SK-N-SH (cell line): ENCODE measurements at places on chromosomes 13 and 19. TPM values are rescaled to one million over a fixed set of nuclear protein-coding genes. Genes with fewer than 3 reads are reported as not detected.

DNA sequence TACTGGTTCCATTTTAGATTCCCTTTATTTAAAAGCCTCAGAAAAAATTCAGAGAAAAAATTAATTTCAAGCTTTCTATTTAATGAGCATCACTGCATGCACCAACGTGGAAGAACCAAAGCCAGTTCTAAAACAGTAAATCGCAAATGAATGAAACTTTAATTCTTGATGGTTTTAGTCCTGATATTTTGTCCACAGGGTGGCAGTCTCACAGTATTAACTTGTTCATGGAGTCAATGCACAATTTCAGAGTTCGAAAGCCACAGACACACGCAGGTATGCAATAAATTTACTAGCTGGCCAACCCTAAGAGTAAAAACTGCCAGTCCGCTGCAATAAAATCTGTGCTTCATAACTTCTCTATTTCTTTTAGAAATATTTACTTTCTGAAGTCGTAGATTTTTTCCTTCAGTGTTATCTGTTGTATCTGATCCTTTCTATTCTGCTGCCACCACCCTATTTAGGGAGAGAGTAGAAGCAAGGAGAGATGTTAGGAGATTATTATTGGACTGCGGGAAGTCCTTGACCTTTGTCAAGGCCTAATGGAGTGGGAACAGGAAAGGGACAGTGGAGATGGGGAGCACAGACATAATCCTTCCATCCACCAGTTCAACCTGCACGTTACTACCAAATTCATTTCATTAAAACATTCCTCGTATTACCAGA is 7.0 kb upstream of the WBP4 start:
- peak; percentile 41 for DNase-seq

DNA sequence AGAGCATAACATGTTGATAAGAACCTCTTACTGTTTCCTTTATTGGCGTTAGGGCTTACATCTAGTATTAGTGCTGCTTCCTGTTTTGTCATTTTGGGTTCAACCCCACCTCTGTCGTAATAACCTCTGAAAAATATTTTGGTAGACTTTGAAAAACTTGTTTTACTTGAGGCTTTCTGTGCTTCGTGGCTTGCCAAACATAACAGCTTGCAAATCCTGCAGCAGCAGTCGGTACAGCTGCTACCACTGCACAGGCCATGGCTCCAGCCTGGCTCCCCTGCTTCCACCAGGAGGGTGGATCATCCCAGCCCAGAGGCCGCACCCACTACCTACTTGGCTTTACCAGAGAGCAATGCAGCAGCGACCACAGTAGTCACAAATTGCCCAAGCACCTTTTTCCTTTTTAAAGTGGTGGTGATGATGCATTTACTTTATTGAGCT is 11.8 kb upstream of the CEACAM4 start:
- DNase-seq = no peak

DNA sequence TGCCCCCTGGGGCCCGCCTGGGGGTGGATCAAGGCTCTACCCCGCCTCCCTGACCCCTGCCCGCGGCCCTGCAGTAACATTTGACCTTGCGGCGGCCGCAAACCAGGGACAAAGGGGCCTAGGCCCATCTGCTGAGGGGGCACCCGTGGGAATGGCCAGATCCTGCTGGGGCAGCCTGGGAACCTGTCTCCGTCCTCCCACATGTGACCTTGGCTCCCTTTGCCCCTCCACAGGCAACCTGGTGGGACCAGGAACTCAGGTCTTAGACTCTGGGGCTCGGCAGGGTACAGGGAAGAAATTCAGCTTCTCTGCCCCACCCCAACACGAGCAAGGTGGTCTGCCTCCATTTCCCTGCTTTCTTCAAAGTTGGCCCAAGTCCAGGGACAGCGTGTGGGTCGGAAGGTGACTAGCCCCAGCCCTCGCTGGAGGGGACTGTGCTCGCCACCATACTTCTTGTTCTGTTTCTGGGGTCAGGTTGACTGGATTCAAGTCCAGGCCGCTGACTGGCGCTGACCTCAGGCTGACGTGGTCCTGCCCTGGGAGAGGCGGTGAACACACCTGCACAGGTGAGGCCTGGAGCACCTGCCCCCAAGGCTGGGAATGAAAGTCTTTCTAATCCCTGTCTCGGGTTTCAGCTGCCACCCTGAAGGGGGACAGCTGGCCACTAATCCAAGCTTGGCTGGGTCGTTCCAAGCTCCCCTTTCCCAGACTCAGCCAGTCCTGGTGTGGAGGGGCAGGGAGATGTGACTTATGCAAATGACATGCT is 2.5 kb upstream of the NR2F6 start:
- DNase-seq = no peak

- no peak for DNase-seq
Observed at GRCh38 chr19:47303966-47304365, 5.7 kb upstream of the C5AR1 start.

- DNase-seq = no peak
Observed at GRCh38 chr13:27988520-27988919, at the start of gene URAD. URAD (minus strand) TSS chr13:27988693; CDS start chr13:27988637, 56 bp downstream.

GRCh38 chr13:42041684-42042035 is 6.8 kb upstream of the DGKH start:
- peak; percentile 75 for DNase-seq

DNA sequence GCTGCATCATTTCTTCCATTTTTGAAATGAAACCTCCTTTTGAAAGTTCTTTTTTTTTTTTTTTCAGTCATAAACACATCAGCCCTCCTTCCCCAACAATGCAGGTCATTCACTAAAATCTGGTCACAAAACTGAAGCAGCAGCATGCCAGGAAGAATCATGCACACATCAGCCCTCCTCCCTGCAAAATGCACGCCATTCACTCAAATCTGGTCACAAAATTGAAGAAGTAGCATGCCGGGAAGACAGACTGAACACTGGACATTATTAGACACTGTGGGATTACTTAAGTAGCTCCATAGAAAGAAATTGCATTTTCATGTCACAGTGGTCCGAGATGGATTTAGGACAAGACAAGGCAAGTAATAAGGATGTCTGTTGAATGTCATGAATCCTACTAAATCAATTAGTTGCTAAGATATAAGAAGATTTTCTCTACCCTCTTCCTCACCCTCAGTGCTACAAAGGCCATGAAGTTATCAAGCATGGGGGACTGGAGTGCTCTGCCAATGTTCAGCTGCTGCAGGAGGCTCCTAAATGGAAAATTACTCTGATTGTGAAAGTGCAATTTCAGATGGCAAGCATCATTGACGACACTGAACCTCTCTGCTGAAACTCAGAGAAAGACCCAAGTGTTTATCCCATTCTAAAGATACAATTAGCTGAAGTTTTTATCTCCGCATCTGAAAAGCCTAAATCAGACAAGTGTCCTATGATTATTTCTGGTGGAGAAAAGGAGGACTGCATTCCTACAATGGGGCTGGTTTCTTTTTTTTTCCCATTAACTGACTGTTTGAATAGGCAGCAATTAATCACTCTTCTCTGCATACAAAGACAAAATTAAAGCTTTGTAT is 913.2 kb downstream of the DIAPH3 start:
- DNase-seq = no peak

DNA sequence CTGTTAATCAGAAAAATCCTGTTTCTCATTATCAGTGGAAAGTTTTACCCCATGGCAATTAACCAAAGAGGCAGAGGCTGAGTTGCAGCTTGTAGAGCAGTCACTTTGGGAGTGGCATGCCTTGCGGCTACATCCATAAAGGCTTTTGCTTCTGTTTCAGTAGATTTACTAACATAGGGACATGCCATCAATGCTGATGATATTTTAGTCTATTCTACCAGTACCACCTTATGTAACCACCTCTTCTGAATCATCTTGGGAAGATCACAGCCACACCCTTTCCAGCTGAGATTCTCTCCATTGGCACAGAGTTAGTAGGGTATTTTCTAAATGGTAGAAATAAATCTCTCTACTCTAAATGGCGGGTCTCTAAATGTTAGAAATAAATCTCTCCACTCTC is 37.5 kb downstream of the POSTN start:
- no peak for DNase-seq

DNA sequence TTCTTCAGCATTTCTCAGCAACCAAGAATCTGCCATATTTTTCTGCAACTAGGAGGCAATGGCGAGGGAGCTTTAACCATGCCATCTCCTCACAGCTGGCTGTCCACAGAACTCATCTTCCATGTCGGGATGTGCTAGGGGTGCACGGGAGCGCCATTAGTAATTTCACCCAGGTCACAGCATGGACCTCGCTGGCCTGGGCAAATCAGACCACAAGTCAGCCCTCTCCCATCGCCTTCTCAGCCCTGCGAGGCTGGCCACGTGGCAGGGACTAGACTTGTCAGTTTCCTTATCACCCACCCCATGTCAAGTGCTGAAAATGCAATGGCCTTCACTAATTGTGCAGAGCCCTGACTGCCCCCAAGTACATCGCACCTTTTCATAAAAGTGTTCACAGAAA is 15.7 kb downstream of the COL4A1 start:
- DNase-seq = no peak

DNA sequence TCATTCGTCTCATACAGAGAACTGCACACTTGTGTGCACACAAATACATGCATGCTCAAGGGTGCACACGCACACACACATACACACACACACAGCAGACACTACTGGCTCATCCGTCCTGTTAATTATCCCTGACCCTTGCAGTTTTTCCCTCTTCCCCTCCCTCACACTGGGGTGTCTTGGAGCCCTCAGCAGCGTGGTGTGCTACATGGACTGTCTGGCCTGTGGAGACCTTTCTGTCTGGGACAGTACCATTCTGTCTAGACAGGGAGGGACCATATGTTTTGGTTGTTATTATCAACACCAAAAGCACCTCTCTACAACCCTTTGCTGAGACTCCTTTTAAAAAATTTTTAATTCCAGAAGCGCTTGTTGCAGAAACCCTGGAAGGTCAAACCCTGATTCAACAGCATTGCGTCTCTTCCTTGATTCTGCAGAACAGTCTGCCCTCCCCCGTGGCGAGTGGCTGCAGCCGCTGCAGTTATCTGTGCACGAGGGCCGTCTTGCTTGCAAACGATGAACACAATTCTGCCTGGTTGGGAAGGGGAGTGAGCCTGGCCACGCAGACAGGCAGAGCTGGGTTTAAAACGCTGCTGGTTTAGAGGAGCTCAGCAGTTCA is 374.0 kb downstream of the IRS2 start:
- peak; percentile 76 for DNase-seq

GRCh38 chr19:36049080-36049698 is 4.9 kb downstream of the THAP8 start:
- DNase-seq = no peak

DNA sequence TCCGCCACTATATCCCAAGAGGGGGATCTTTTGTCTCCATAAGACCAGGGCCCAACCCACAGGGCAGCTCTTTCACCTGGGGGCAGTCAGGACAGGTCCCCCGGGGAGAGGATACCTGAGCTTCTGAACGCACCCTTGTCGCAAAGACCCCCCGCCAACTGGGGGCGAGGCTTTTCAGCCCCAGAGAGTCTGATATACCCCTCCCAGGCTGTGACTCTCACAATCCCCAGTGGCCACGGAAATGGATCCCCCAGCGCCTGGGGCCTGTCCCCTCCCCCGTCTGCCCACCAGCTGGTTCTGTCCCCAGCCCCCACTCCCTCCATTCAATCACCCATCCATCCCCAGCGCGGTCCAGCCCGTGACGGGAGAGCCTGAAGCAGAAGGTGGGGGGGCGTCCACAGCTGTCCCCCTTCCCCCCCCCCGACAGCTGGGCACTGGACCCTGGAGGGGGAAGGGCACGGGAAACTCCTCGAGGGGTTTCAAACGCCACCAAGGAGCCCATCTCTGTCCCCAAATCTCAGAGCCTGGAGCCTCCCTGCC is 823 bp downstream of the DOCK6 start:
- DNase-seq = peak; percentile 69

Gene EPSTI1
- polyA plus RNA-seq = 0.02 TPM in 1 of 2 replicates, not detected in the other

Gene NCAN
- 0.03 and 0.10 TPM in 2 replicates for polyA plus RNA-seq

Gene CFAP97D2
- polyA plus RNA-seq = not detected in 2 replicates
